ENCODE measurements at places on chromosomes 2 and 18.

GRCh38 chr2:52749764-52750163, 1017.8 kb upstream of the CHAC2 start:
- DNase-seq: no peak

- DNase-seq: no peak
Observed at GRCh38 chr2:86697551-86698104, 22.5 kb upstream of the RMND5A start.

DNA sequence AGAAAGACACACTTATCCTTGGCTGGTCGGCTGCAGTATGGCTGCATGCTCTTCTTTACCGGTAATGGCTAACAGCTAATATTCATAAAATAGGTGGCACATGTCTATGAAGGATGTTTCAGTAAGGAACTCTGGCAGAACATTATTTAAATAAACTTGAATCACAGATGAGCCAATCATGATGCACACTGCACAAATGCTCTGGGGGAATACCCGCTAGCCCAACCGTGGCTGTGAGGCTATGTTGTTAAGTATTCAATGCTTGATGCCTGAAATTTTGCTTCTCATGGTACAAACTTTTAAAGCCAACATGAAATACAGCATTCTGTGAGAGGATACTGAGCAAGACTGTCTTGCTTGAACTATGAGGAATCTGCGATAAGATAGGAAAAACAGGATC, 505.8 kb downstream of the ZEB2 start:
- no peak for DNase-seq

GRCh38 chr2:10357193-10358169, 54.8 kb downstream of the HPCAL1 start:
- no peak for DNase-seq

GRCh38 chr2:16130906-16131400, 190.6 kb downstream of the MYCN start:
- no peak for DNase-seq

DNA sequence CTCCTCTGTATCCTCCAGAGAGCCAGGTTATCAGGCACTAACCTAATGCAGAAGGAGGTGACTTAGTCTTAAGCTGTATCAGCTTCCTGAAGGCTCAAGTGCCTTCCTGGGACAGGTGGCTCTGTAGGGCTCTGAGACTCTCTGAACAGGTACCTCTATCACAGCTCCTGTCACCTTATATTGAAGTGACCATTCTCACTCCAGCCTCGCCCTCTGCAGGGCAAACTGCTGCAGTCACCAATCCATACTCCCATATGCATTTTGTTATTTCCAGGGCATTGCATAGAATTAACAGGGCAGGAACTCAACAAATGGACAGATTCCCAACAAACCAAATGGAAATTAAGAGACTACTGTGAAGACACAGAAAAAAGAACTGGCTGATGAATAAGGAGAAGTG, 203.0 kb upstream of the REV1 start:
- DNase-seq: no peak

GRCh38 chr18:79102886-79103285, 33.7 kb downstream of the ATP9B start:
- DNase-seq: no peak

GRCh38 chr2:234969306-234970098, 17.7 kb downstream of the SH3BP4 start:
- DNase-seq: no peak

DNA sequence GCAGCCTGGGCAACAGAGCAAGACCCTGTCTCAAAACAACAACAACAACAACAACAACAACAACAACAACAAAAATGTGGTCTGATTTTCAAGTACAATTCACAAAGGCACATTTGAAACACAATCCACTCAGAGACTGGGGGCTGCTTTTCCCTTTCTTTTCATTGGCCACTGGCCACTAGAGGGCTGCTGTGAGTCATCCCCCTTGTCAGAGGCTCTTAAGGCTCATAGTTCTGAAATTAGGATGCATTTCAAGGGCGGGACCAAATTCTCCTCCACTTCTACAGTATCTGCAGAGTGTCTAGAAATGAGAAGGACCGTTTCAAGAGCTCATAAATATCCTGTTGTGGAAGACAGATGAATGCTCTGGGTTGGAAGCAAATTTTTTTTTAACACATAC, 285.4 kb downstream of the NRXN1 start:
- no peak for DNase-seq

- DNase-seq: no peak
Observed at GRCh38 chr2:84052043-84052442, 407.0 kb downstream of the SUCLG1 start.

- DNase-seq: no peak
Observed at GRCh38 chr18:70337139-70337972, 48.5 kb downstream of the SOCS6 start.

- DNase-seq: no peak
Observed at GRCh38 chr18:42882122-42882521, 233.4 kb downstream of the RIT2 start.

GRCh38 chr2:64273524-64274398, 129.5 kb upstream of the PELI1 start:
- DNase-seq: no peak

DNA sequence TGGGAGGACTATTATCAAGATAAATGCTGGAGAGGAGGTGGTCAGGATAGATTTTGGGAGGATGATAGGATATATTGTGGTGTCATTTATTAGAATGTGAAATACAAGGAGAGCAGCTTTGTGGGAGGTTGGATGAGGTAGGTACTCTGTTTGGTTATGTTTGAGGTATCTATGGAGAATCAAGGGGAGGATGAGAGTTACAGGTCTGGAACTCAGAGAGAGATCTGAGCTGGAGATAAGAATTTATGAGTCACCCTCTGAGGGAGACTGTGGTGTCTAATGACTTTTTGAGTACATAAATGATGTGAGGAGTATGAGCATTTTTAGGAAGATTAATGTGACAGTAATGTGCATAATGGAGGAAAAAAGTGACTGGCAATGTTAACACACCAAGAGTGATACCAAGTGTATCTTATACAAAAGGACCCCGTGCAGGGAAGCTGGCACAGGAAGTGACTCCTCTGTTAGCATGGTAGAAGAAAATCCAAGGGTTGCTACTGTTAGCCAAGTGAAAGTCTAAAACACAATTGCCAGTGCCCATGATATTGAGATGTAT, 48.2 kb downstream of the CRIM1 start:
- DNase-seq: no peak

DNA sequence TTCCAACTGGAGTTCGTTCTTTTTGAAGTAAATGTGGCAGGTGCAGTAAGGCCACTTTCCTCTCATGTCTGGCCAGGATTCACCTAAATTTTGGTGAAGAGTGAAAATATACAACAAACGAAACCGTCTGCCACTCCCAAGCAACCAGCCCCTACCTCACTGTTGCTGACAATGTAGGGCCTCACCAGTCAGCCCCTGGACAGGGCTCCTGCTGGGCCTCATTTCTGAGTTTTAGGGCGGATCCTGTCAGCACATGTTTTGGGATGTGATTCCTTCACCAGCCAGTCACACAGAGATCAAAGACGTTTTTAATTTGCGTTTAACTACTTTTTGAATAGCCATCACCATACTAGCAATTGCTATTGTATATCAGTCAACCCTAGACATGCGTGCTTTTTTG, 185.0 kb downstream of the WDR7 start:
- DNase-seq: no peak

- DNase-seq: peak; percentile 76
Observed at GRCh38 chr2:234770031-234770506, 181.7 kb upstream of the SH3BP4 start.

- DNase-seq: no peak
Observed at GRCh38 chr2:88500691-88501090, 48.2 kb upstream of the FOXI3 start.

GRCh38 chr2:113906647-113907046, 16.8 kb downstream of the ACTR3 start:
- DNase-seq: no peak

- DNase-seq: no peak
Observed at GRCh38 chr18:60197671-60198462, 174.7 kb downstream of the MC4R start.

- no peak for DNase-seq
Observed at GRCh38 chr18:79402977-79403722, 7.4 kb downstream of the NFATC1 start.

DNA sequence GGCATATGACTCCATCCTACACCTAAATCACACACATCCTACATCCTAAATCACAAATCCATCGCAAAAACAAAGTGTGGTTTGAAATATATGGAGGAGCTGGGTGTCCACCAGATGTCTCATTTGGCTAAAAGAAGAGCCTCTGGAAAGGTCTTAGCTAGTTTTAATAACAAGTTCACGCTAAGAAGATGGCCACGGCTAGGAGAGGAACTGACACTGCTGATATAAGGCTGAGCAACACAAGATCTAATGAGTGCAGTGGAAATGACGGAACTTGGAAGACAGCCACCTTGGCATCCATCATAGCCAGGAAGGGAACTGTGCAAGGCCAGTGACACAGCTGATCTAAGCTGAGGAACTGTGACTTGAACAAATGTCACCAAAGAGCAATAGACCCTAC, 60.0 kb upstream of the AGAP1 start:
- no peak for DNase-seq

DNA sequence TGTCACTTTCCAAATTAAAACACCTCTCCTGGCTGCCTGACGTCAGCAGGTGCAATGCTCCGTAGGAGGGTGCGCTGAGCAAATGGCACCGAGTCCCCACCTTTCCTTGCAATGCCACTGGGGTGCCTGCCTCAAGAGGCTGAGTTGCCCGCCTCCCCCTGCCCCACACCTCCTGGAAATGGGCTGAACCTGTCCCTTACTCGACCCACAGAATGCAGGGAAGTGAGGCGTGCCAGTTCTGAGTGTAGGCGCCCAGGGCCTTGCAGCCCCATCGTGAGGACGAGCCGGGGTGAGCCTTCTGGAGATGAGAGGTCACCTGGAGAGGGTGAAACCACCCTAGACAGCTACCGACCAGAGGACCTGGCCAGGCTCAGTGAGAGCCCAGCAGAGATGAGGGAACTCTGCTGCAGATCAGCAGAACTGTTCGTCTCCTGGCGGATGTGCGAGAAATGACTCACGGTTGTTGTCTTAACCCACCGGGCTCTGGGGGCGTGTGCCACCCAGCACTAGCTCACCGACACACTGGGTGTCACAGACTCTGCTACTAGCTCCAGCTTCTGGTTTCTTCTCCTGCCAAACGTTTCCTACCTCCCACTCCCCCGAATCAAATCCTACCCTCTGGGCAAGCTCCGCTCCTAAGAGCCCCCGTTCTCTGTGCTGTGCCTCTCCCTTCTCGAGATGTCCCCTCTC, 168.7 kb upstream of the HDAC4 start:
- no peak for DNase-seq

DNA sequence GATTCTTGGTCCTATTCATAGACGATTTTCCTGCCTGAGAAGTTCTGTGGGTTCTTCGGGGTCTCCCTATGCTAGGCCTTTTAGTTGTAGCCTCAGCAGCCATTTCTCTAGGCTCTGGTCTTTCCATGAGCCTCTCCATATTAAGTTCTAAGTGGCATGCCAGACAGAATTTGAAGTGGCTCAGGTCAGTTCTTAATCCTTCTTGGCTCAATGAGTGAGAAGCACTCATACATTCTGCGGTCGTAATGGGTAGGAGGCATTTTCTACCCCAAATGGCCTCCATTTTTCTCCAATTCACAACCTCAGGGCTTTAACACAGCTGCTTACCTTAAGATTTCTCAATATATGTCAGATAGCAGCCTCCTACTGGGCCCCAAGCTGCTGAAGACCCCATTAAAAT, 405.3 kb upstream of the GALNT5 start:
- no peak for DNase-seq

GRCh38 chr18:10499230-10499629, 26.6 kb upstream of the NAPG start:
- no peak for DNase-seq

GRCh38 chr2:178526256-178526655, 46.0 kb downstream of the PLEKHA3 start:
- no peak for DNase-seq

DNA sequence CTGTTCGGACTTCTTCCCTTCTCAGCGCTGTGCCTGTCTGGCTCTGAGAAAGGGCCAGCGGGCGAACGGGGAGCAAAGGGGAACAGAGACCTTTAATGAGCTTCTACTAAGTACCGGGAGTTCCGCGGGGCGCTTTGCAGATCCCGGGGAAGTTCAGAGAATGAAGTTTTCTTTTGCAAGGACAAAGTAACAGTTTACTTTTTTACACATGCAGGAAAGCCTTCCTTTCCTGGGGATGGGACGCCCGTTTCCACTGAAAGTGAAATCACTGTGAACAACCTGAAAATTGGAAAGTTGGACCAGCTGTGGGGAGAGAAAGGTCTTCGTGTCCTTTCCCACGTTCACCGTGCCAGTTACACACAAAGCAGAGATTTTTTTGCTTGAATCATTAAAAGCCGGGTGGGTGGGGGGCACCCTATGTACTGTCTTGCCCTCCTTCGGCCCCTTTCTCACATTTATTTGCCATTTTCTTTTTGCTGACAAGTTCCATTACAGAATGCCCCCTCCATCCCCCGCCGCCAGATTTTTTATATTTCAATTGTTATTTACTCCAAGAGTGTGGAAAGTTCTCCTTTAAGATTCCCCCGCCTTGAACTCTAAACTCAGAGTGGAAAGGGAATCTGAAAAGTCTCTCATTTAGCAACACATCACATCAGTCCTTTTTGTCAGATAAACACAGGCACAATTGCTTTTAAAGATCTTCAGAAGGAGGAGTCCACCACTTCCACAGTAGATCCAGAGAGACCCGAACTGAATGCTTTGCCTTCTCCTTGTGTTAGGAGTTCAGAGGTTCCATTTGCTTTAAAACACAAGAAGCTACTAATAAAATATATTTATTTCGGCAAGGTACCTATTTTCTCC, 1.1 kb upstream of the FN1 start:
- DNase-seq: no peak

- no peak for DNase-seq
Observed at GRCh38 chr18:59777636-59778035, 80.4 kb upstream of the CCBE1 start.

GRCh38 chr2:235934059-235934773, 234.0 kb downstream of the GBX2 start:
- DNase-seq: no peak

GRCh38 chr2:27807476-27807875, 36.0 kb downstream of the MRPL33 start:
- no peak for DNase-seq

GRCh38 chr2:131724019-131724418, 196.3 kb downstream of the CCDC74A start:
- no peak for DNase-seq

- DNase-seq: no peak
Observed at GRCh38 chr18:8619835-8620577, 10.8 kb downstream of the RAB12 start.

DNA sequence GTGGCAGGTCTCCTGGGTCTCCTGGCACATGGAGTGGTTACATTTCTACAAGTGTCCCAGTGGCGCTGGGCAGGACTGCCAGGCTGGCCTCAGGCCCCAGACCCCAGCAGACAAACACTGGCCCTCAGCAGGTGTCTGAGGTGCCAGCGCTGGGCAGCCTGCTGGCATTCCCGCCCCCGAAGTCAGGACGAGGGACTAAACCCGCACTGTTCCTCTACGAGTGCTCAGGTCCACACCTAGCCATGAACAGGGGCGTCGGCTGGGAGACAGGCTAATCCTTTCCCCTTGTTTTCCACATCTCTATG, 12.8 kb downstream of the SNED1 start:
- DNase-seq: no peak
